ENCODE measurements at places on chromosomes 4 and X.

GRCh38 chr4:88382621-88383020 is 4.0 kb downstream of the HERC6 start:
- no peak for DNase-seq

GRCh38 chr4:182207830-182208396 is 35.3 kb upstream of the TENM3 start:
- peak; percentile 54 for DNase-seq

- peak; percentile 82 for DNase-seq
Measured at GRCh38 chr4:145390571-145390970, 91.1 kb upstream of the SMAD1 start.

- no peak for DNase-seq
Measured at GRCh38 chr4:86450861-86451260, 91.0 kb upstream of the MAPK10 start.

GRCh38 chr4:20831746-20832145 is 131.5 kb downstream of the PACRGL start:
- no peak for DNase-seq

DNA sequence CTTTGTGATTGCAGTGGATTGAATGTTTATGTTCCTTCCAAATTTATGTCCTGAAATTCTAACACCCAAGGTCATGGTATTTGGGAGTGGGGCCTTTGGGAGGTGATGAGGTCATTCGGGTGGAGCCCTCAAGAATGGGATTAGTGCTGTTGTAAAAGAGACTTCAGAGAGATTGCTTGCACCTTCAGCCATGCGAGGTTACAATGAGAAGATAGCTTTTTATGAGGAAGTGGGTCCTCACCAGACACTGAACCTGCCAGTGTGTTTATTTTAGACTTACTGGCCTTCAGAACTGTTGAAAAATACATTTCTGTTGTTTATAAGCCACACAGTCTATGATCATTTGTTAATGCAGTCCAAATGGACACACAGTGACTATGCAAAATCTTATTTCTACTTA is 161.0 kb upstream of the GPRIN3 start:
- DNase-seq = no peak

DNA sequence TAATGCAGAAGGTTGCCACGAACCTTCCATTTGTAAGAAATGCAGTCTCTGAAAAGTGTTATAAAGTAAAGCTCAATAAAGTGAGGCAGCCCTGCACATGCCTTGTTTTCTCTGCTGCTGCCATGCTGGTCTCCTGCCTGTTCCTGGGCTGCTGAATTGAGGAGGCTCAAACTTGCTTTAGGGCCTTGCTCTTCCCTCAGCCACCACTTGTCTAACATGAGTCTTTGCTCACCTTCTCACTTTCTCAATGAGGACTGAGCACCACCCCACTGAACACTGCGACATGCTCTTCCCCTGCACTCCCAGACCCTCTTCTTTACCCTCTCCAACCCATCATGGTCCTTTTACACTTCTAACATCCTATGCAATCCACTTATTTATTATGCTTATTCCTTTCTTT is 25.2 kb upstream of the MFAP3L start:
- no peak for DNase-seq

GRCh38 chrX:10444204-10444603 is 176.2 kb downstream of the MID1 start:
- no peak for DNase-seq

- peak; percentile 71 for DNase-seq
Measured at GRCh38 chrX:40154250-40154852, 56.6 kb upstream of the BCOR start.

DNA sequence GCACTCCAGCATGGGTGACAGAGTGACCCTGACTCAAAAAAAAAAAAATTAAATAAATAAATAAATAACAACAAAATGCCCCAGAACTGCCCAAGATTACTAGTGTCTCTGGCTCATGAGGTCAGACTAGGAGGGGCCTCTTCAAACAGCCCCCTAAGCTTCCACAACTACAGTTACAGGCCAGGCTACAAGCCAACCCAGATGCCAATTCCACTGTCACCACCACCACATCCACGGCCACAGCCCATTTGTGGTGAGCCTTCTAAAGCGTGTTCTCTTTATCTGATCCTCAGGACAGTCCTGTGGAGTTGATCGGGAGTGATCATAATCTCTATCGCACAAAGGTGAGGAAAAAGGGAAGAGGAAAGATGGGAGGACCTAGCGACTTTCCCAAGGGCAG is 36.6 kb downstream of the IGFBP7 start:
- no peak for DNase-seq

GRCh38 chrX:11375614-11376119 is 82.5 kb downstream of the AMELX start:
- no peak for DNase-seq

DNA sequence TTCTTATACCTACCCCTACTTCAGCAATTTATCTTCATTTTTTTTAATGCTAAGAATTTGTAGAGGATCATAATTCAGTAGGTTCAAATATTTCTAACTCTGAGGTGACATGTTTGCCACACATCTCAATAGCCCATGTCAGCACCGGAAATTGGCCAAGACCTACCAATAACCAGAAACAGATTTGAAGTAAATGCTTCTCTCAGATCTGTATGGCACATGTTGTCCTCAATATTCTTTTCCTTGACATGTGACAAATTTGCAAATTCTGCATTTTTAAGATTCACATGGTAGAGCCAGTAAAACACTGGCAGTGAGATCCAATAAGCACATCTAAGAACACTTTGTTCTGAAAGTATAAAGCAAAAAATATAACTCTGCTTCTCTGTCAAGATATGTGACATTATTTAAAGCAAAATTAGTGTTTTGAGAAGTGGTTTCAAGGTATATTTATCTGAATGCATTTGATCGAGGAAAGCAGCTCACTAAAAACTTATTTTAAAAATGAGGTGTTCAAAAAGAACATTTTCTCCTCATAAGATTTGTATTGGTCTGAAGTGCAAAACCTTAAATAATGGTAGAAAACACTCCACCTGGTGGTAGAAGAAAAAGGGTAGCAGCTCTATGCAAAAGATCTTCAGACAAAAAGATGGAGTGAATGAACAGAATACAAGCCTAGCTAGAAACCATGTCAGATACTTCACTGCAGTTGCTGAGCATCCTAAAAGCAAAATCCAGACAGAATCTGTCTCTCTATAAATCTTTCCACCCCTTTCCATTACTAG is 513.8 kb upstream of the FAM241A start:
- peak; percentile 56 for DNase-seq

- DNase-seq = no peak
Measured at GRCh38 chr4:185898413-185898812, 86.4 kb upstream of the SORBS2 start.

DNA sequence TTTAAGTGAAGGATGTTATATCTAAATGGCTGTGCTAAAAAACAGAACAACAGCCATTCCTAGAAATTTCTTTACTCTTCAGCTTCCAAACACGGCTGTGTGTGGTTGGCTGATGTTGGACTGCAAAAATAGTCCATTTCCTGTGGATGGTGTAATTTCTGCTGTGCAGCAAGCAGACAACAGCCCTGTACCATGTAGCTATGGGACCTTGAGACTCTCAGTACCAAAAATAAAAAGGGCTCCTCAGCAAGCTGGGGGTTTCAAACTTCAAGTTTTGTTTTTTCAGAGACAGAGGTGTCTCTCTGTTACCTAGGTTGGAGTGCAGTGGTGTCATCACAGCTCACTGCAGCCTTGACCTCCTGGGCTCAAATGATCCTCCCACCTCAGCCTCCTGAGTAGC is 18.1 kb downstream of the CD40LG start:
- no peak for DNase-seq

DNA sequence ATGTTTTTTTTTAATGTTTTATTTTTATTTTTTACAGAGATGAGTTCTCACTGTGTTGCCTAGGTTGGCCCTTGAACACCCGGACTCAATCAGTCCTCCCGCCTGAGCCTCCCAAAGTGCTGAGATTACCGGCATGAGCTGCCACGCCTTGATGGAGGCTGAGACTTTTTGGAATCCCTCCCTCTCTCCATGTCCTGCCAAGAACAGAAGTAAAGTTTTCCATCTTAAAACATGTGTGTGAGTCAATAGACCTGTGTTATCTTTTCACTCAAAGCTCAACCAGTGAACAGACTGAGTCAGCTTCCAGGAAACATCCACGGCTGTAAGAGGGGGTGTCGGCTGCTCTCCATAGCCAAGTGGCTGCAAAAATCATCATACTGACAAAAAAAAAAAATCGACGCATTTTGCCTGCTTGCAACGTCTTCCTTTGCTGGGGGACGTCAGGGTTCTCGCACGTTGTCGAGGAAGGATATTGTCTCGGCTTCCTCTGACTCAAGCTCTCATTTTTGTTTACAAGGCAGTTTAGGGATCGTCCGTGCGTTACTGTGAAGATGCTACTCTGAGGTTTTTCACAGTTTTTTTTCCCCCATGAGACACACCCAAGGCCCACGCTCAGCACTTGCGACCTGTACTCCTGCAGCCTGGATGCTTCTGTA is 10.0 kb upstream of the ASMTL start:
- DNase-seq = no peak

DNA sequence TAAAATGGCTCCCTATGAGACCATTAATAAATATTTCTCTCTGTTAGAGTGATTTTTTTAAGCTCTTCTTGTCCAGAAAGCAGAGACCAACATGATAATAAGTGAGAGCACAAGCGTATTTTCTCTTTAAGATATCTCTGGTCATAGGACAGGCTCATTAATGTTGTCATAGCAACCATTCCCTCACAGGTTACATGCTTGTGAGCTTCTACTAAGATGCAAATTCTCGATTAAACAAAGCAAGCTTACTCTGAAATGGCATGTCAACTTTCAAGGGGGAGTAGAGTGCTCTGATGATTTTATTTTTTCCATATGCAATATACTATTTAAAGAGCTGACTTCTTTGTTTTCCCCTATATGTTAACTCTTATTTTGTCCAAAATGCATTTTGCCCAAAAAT is 487.2 kb upstream of the LCORL start:
- no peak for DNase-seq

DNA sequence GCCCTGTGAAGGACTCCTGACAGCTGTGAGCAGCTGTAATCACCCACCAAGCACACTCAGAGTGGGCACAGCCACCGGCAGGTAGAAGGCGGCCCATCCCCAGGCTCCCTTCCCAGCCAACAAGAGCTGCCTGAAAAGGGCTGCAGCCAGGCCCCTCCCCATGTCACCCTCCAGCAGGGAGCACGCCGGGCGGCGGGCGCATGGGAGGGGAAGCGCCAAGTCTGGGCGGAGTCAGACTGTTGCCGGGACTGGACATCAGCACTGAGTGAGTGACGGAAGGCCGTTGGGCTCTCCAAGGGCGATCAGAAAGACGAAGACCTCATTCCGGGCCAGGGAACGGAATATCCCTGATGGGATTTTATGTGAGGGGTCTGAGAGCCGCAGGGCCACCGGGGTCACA is 82.1 kb downstream of the PPP2R2C start:
- peak; percentile 7 for DNase-seq

DNA sequence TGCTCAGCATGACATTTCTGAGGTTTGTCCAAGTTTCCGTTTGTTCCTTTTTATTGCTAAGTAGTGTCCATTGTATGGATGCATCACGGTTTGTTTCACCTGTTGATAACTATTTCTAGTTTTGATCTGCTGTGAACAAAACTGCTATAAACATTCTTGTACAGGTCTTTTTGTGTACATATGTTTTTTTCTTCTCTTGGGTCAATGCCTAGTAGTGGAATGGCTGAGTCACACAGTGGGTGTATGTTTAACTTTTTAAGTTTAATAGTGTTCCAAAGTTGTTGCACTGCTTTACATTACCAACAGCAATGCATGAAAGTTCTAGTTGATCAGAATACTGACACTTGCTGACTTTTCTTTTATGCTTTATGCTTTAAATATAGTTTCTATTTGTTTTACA is 76.7 kb downstream of the MAOB start:
- DNase-seq = no peak

DNA sequence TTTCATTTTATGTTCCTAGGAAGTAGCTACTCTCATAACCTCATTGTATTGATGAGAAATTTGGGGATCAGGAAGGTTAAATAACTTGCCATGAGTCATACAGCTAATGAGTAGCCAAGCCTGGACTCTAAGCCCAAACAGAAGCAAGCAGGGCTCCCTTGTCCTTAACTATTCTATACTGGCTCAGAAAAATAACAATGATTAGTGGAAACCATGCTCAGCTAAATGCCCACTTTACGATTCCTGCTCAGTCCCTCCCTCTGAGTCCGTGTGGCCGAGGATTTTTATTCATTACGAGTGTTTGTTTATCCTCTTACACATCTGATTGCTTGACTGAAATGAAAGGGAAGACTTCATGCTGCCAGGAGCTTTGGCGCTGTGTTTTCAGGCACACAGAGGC is 100.9 kb downstream of the SLC34A2 start:
- no peak for DNase-seq

DNA sequence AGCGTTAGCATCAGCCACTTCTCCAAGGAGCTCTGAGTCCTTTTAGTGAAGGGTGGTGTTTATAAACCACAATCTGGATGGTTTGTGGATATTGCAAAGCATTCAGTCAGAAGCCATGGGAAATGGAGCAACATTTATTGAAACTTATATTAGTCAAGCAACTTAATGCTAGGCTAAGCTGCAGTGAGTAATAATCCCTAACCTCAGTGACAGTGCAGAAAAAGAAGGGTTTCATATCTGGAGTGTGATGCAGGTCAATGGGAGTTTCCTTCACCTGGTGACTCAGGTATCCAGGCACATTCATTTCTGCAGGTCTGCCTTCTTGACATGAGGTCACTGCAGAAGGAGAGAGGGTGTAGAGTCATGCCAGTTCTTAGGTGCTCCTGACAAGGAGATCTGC is 10.4 kb upstream of the DRD5 start:
- DNase-seq = no peak

- no peak for DNase-seq
Measured at GRCh38 chr4:173411106-173411693, 12.3 kb upstream of the SCRG1 start.

- no peak for DNase-seq
Measured at GRCh38 chr4:148445860-148446330, 3.7 kb upstream of the NR3C2 start.

GRCh38 chr4:52750819-52751486 is at the start of gene ERVMER34-1:
Gene ERVMER34-1 (minus strand): TSS chr4:52751425. CDS start chr4:52745520, 5,905 bp downstream.
- DNase-seq = peak; percentile 43

- no peak for DNase-seq
Measured at GRCh38 chr4:107216379-107216778, 180.3 kb upstream of the DKK2 start.

DNA sequence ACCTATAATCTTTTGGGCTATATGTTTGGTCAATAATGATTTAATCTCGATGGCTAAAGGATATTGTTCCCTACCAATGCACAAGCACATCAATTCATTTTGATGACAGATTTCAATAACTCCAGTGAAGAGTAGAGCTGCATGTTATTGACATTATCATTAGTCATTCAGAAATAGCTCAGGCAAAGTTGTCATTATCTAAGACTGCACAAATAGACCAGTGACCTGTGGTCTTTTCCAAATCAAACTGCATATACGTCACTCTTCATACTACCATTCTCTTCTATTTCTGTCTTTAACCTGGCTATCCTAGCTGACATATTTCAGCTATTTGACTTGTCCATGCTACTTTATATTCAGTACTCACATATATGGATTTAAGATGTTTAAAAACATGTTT is 1050.8 kb downstream of the C4orf33 start:
- DNase-seq = no peak

Data from tongue (tissue), 3 donors.